ENCODE measurements at places on chromosomes 13 and 19.

DNA sequence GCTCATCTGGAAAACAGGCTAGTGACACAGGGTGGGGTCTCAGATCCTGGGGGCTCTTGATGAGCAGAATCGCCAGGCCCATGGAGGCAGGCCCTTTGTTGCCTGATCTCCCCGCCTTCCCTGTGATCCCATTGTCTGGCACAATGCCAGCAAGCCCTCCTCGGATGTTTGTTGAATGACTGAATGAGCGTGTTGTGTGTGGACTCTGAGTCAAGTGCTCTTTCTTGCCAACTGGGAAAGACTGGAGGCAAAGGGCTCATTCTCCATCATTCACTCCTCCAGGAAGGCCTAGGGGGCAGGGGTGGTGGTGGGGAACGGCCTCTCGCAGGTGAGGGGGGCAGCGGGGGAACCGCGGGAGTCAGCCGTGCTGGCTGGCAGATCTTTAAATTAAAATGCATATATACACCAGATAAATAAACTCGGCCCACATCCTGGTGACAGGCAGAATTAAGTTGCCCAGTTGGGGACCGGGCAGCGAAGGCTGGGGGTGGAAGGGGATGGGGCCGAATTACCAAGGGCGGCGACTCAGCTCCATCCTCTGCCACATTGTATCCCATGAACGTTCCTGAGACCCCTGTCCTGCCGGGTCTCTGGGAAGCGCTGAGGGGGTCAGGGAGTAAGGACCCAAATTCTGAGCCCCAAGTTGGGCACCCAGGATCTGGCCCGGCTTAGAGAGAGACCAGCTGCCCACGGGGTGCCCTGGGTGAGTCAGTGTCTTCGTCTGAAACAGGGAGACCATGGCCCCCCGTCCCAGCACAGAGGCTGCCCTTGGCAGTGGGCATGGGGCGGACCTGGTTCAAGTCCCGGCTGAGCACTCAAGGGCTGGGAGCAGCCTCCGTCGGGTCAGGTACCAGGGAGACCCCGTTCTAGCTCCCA is 24.5 kb downstream of the EFNA2 start:
- no peak for DNase-seq

DNA sequence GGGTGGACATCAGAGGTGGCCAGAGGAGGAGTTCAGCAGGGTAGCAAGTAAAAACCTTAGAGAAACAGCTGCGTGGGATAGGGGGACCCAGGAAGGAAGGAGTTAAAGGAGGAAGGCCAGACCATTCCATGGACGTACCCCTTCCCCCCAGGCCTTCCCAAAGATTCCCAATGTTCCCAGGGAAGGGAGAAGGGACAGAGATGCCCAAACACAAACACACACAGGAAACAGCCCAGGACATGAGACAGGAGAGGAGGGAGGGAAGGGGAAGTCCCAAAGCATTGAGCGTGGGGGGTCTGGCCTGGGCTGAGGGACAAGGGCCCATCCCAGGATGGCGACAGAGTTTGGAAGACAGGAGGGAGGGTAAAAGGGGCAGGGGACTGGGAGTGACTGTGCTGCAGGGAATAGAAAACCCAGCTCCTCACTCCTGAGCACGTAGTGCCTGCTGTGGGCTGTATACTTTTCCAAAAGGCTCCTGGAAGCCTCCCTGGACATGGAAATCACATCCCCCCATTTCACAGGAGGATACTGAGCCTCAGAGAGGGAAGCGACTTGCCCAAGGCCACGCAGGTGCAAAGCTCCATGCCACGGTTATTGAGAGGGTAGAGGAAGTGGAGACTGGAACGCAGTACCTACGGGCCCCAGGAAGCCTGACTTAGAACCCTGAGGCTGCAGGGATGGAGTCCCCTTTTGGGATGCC is 1.1 kb downstream of the SYDE1 start:
- no peak for DNase-seq

GRCh38 chr13:37601648-37602440 is 3.3 kb upstream of the POSTN start:
- DNase-seq, result no peak

GRCh38 chr19:4358709-4359626 is 15.6 kb downstream of the MPND start:
- no peak for DNase-seq

DNA sequence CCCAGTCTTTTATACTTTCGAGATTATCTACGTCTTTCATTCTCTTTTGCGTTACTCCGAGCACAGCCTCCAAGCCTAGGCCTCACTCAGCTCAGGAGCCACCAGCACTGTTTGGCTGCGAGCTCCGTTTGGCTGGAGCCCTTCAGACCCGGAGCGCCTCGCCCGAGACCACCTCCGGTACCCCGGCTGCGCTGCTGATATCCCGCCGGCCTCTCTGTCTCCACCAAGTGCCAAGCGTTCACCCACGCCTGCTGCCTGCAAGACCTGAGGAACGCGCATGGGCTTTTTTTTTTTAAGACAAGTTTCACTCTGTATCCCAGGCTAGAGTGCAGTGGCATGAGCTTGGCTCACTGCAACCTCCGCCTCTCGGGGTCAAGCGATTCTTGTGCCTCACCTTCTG is 14.1 kb upstream of the ZNF177 start:
- no peak for DNase-seq

GRCh38 chr13:22201375-22201925 is 530.6 kb downstream of the FGF9 start:
- no peak for DNase-seq

- DNase-seq, result no peak
Measured at GRCh38 chr13:46165485-46166223, 16.3 kb downstream of the LCP1 start.

GRCh38 chr13:96806746-96807145 is 187.5 kb downstream of the OXGR1 start:
- no peak for DNase-seq

DNA sequence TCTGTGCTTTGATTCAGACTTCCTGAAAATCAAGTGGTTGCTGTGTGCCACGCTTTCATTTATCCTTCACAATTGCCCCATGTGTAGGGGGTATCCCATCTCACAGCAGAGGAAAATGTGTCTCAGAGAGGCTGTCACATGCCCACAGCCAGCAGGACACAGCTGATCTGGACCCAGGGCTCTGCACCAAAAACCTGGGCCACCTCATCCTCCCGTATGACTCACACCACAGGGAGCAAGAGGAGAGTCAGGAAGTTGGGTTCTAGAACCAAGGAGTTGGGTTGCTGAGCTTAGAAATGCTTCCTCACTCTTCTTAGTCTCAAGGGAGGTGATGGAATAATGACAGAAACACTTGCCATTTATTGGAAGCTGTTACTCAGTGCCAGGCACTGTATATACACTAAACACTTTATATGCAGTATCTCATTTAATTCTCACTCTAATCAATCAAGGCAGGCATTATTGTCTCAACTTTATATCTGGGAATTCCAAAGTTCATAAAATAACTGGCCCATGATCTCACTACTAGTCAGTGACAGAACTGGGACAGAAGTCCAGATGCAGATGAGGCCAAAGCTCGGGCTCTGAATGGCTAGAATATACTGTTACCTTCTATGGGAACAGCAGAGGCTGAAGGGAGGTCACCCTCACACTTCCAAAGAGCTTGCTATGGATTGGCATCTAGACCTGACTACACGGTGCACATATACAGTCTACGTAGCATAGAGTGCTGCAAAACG is 47.7 kb upstream of the ATP12A start:
- no peak for DNase-seq

- no peak for DNase-seq
Measured at GRCh38 chr13:26950546-26950945, 190.0 kb upstream of the GPR12 start.

- DNase-seq, result no peak
Measured at GRCh38 chr13:97386801-97387484, 47.0 kb upstream of the RAP2A start.

GRCh38 chr13:36026531-36026930 is 104.7 kb downstream of the DCLK1 start:
- no peak for DNase-seq

DNA sequence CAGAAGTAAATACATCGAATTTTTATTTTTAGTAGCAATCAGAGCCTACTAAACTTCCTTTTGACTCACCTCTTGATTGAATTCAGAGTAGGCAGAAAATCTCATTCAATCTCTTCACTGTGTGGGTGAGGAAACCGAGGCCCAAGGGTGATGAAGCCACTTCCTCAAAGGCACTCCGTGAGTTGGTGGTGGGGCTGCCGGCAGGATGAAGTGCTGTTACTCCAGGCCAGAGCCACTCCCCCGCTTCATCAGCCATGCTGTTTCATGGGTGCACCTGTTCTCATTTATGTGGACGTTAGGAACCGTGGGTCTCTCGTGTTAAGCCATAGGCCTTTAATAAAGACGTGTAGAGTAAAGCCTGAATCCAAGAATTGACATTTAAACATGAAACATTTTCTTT is 13.2 kb downstream of the ING1 start:
- DNase-seq, result no peak

DNA sequence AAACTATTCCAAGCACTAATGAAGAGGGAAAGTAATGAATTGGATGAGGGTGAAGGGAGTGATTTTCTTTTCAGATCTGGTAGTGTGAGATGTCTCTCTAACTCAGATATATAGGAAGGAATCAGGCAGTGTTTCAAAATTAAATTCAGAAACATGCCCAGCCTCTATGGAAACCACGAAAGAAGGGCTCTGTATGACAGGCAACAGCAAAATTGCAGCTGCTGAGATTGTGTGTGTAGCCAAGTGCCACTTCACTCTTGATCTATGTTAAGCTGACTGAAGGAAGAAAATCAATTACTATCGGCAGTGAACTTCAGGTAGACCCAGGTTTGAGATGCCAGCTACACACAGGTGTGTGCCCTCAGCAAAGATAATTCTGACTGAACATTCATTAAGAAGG is 387.4 kb downstream of the PCDH9 start:
- no peak for DNase-seq

Data from esophagus squamous epithelium (tissue), 5 donors.